ENCODE measurements at places on chromosomes 4 and X. TPM values are rescaled to one million over a fixed set of nuclear protein-coding genes. Genes with fewer than 3 reads are reported as not detected.
A peak's percentile ranks its signal among the peaks of the same experiment; 100 is the strongest.

DNA sequence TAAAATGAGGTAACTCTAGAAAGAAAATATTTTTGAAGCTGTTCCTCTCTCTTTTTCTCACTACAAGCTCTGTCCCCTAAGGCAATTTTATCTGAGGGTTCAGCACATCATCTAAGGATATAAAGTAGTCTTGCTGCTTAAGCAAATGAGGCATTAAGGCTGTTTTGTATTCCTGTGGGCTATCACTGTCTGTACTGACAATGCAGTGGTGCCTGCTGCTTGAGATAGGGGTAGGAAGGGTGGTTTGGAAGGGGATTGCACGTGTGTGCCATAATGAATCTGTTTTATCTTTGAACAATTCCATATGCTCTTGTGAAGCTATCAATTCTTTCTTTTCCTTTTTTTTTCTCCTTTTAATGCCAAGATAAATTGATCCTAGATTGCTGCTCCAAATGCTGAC, 128.0 kb upstream of the ATOH1 start:
- H3K27ac ChIP-seq: no peak overlapping the region
- no peaks in the 10 kb centered on the region for H3K36me3 ChIP-seq
- H3K4me1 ChIP-seq: no peaks in the 10 kb centered on the region
- no peak overlapping the region for H3K4me3 ChIP-seq

DNA sequence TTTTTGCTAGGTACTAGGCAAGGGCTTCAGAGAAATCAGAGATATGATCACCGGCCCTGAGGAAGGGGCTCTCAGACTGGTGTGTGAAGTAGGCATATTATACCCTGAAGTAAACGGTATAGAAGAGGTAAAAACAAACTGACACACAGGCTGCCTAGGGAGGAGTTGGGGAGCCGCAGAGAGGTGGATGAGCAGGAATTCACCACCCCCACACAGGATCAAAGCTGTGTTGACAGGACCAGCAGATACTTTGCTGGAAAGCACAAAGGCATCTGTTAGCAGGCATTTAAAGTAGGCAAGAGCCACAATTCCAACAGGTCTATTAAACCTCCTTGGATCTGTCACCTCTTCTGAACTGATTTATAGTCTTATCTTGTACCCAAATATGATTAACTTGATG, 71.8 kb upstream of the GPR34 start:
- H3K4me3 ChIP-seq: no peak overlapping the region
- H3K36me3 ChIP-seq: no peaks in the 10 kb centered on the region
- no peak for DNase-seq
- peaks cover 2% of the 10 kb centered on the region for H3K4me1 ChIP-seq
- H3K27me3 ChIP-seq: no peaks in the 10 kb centered on the region
- no peak overlapping the region for H3K27ac ChIP-seq

GRCh38 chr4:184953421-184953945, 64.8 kb upstream of the HELT start:
- peaks cover 6% of the 10 kb centered on the region for H3K27me3 ChIP-seq
- no peak overlapping the region for H3K4me3 ChIP-seq
- no peak for DNase-seq
- H3K4me1 ChIP-seq: no peaks in the 10 kb centered on the region

DNA sequence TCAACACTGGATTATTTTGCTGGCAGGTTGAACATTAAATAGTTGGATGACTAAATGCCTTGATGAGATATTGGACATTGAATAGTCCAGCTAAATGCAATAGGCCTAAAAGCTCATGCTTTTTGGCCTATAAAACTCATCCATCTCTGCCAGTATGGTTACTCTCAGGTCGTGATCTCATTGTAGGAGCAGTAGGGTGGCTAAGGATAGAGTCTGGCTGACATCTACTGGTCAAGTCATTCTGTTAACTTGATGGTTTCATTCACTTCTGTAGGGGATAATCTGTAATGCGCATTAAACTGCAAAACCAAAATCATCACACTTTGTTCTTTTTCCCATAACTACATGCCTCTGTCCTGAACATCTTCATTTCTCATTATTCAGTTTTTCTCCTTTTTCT, 227.0 kb downstream of the DKK2 start:
- H3K36me3 ChIP-seq: no peaks in the 10 kb centered on the region
- H3K4me3 ChIP-seq: no peak overlapping the region
- no peak for DNase-seq
- no peaks in the 10 kb centered on the region for H3K27me3 ChIP-seq

- no peaks in the 10 kb centered on the region for H3K4me1 ChIP-seq
- H3K27me3 ChIP-seq: no peaks in the 10 kb centered on the region
- H3K4me3 ChIP-seq: no peak overlapping the region
- H3K36me3 ChIP-seq: no peaks in the 10 kb centered on the region
- no peak overlapping the region for H3K27ac ChIP-seq
- DNase-seq: no peak
Observed at GRCh38 chrX:40383360-40383759, 197.4 kb upstream of the ATP6AP2 start.

DNA sequence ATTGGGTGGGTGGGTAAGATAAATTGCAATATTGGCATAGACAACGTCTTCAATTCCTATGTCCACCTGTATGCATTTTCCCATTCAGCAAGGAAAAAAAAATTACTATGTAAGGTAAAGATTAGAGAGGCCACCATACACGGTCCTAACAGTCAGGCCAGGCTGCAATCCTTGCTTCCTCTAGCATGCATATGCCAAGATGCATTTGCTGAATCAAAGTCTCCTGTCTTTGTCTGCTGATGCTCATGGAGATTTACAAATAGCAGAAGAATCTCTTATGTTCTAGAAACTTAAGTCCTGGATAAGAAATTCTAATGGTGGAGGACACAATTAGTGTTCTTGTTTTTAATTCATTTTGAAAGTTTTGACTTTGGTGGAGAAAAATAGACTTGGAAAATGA, 206.8 kb downstream of the PDGFC start:
- H3K4me3 ChIP-seq: no peak overlapping the region
- H3K36me3 ChIP-seq: no peaks in the 10 kb centered on the region
- no peaks in the 10 kb centered on the region for H3K27me3 ChIP-seq
- DNase-seq: no peak

GRCh38 chr4:88975958-88976774, 80.8 kb downstream of the FAM13A start:
- H3K4me3 ChIP-seq: no peak overlapping the region
- no peaks in the 10 kb centered on the region for H3K36me3 ChIP-seq
- H3K4me1 ChIP-seq: no peaks in the 10 kb centered on the region
- peaks cover 3% of the 10 kb centered on the region for H3K27me3 ChIP-seq

DNA sequence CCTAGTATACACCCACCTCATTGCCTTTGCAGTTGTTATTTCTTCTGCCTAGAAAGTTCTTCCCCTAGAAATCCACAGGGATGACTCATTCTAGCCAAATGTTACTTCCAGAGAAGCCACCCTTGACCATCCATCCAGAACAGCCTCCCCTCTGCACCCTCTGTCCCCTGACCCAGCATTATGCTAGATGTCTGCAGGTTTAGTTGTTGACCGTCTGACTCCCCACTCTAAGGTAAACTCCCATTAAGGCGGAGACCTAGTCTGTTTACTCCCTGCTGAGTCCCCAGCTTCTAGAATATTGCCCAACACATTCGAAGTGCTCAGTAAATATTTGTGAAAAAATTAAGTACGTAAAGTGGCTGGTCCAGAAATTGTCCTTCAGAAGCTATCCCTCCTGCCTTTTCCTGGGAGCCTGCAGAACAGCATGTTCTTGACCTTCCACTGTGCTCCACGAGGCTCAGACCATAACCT, 11.0 kb downstream of the SRD5A3 start:
- peaks cover 25% of the 10 kb centered on the region for H3K36me3 ChIP-seq
- no peak overlapping the region for H3K4me3 ChIP-seq
- no peaks in the 10 kb centered on the region for H3K27me3 ChIP-seq
- H3K4me1 ChIP-seq: peaks cover 14% of the 10 kb centered on the region
- H3K27ac ChIP-seq: no peak overlapping the region

DNA sequence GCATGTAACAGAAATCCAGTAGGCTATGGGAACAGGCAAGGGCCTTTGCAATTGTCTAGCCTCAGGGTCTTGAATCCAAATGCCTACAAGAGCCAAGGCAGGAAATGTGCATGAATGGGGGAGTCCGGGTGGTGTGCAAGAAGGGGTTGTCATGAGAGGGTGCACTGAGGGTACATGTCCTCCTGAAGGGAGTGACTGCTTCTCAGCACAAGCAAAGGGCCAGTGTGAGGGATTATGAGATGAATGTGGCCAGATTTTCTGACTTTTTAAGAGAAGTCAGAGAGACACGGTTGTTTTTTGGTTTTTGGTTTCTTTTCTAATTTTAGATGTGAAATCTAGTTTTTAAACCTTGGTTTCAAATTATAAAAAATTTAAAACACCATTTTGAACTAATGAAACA, 76.5 kb upstream of the LSM6 start:
- H3K4me1 ChIP-seq: no peaks in the 10 kb centered on the region
- no peaks in the 10 kb centered on the region for H3K36me3 ChIP-seq
- no peak overlapping the region for H3K4me3 ChIP-seq
- H3K27me3 ChIP-seq: peaks cover 10% of the 10 kb centered on the region
- DNase-seq: no peak

DNA sequence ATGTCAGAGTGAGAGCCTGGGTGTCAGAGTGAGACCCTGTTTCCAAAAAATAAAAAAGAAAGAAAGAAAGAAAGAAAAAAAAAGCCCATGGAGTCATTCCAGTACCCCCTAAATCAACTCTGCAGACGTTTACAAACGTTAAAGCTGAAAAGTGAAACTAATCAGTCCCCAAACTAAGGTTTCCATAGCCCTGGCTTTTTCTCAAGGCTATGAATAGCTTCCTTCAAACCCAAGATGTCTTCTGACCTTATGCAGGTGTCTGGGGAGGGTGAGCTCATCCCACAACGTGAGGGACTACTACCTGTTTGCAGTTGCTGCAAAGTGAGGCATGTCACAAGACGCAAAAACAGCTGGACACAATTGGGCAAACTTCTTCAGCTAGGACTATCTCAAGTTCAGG, 144.0 kb downstream of the SH3KBP1 start:
- H3K27ac ChIP-seq: peak overlapping the region; percentile 82
- H3K4me3 ChIP-seq: peak overlapping the region; percentile 21
- no peaks in the 10 kb centered on the region for H3K27me3 ChIP-seq
- DNase-seq: peak; percentile 31
- peaks cover 82% of the 10 kb centered on the region for H3K4me1 ChIP-seq
- H3K36me3 ChIP-seq: peaks cover 60% of the 10 kb centered on the region

GRCh38 chr4:102318105-102318504, 27.2 kb downstream of the SLC39A8 start:
- H3K27me3 ChIP-seq: no peaks in the 10 kb centered on the region
- H3K36me3 ChIP-seq: peaks cover 23% of the 10 kb centered on the region
- H3K27ac ChIP-seq: no peak overlapping the region
- no peak for DNase-seq
- H3K4me3 ChIP-seq: no peak overlapping the region

DNA sequence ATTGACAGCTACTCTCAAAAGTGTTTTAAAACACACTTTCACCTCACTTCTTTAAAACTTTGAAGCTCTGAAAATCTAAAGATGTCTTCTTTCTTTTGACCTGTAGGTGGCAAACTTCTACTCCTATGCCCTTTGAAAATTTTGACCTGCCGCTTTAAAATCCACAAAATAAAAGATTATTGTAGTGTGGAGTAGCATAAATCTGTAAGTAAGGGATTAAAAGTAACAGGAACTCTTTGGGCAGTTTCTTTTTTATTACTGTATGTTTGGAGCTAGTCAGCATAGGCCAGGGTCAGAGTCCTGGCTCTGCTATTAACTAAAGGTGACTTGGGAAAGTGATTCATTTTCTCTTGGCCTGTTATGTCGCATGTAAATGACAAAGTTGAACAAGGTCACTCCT, 25.5 kb downstream of the BBS12 start:
- no peak overlapping the region for H3K27ac ChIP-seq
- peaks cover 12% of the 10 kb centered on the region for H3K27me3 ChIP-seq
- H3K4me3 ChIP-seq: no peak overlapping the region
- H3K4me1 ChIP-seq: peaks cover 16% of the 10 kb centered on the region
- DNase-seq: no peak

The C4orf36 gene
- not detected for total RNA-seq

The SSX2B gene
- not detected for total RNA-seq

The BGN gene
- not detected for total RNA-seq

The AKAP17A gene
- 85.5 TPM for total RNA-seq

The MCF2 gene
- total RNA-seq: 0.59 TPM

All from activated CD8-positive, alpha-beta T cell treated with anti-CD3 and anti-CD28 coated beads for 36 hours (primary cell).